Hypothalamus (tissue), 51 donors: ENCODE measurements at places on chromosomes 2 and 18.

GRCh38 chr2:184730288-184730687 is 132.0 kb downstream of the ZNF804A start:
- no peak for DNase-seq

GRCh38 chr2:55581874-55582547 is 35.4 kb downstream of the PPP4R3B start:
- DNase-seq = no peak

- DNase-seq = no peak
These were observed 359.3 kb downstream of the KIAA1328 start for GRCh38 chr18:37188016-37188791.

DNA sequence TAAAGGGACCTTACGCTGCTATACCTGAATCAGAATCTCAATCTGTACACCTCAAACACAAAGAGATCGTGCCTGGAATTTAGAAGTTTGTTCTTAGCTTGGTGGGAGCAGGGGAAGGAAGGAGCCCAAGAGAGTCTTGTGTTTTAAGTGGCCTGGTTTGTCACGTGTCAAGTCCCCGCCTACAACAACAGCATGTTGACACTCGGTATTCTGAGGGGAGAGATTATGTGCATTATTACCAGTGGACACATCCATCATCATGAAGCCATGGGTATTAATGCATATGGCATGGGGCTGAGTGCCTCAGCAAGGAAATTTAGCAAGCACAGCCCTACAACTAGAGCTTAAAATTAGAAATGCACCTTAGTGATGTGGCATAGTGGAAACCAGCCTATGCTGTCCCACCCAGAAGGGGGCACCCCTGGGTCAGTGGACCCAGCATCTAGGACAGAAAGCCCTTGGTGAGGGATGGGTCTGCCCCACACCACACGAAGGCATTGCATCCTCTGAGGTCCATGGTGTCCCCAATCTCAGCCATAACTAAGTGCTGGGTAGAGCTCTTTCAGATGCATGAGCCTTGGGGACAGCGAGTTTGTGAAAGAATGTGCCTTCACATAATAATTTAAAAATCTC is 138.7 kb downstream of the MGAT5 start:
- DNase-seq = no peak

DNA sequence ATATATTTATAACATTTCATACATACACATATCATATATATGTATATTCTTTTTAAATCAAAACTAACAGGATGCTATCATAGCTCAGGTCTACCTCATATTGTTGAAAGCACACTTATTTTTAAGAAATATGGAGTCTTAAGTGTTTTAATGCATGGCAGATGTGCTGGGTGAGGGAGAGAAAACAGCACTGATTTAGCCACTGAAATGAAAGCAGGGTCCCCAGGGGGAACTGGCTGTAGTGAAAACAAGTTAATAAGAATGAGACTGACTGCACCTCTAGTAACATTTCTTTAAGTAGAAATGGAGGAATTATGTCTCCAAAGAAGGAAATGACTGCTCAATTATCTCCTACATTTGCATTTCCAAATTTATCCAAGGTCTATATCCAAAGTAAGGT is 857.8 kb downstream of the DCDC2C start:
- DNase-seq = no peak

DNA sequence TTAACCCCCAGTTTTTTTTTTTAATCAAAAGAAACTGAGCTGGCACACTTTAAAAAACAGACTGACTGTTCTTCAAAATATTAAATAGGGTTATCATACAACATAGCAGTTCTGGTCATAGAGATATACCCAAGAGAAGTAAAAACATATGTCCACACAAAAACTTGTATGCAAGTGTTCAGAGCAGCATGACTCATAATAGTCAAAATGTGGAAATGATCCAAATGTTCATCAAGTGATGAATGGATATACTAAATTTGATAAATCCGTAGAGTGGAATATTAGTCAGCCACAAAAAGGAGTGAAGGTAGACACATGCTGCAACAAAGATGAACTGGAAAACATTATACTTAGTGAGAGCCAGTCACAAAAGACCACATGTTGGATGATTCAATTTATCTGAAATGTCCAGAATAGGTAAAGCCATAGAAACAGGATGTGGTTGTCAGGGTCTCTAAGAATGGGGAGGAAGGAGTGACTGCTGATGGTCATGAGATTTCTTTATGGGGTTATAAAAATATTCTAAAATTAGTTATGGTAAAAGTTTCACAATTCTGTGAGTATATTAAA is 5.1 kb downstream of the SMIM21 start:
- no peak for DNase-seq

- DNase-seq = no peak
These were observed 263.8 kb downstream of the HNMT start for GRCh38 chr2:138228101-138228500.

DNA sequence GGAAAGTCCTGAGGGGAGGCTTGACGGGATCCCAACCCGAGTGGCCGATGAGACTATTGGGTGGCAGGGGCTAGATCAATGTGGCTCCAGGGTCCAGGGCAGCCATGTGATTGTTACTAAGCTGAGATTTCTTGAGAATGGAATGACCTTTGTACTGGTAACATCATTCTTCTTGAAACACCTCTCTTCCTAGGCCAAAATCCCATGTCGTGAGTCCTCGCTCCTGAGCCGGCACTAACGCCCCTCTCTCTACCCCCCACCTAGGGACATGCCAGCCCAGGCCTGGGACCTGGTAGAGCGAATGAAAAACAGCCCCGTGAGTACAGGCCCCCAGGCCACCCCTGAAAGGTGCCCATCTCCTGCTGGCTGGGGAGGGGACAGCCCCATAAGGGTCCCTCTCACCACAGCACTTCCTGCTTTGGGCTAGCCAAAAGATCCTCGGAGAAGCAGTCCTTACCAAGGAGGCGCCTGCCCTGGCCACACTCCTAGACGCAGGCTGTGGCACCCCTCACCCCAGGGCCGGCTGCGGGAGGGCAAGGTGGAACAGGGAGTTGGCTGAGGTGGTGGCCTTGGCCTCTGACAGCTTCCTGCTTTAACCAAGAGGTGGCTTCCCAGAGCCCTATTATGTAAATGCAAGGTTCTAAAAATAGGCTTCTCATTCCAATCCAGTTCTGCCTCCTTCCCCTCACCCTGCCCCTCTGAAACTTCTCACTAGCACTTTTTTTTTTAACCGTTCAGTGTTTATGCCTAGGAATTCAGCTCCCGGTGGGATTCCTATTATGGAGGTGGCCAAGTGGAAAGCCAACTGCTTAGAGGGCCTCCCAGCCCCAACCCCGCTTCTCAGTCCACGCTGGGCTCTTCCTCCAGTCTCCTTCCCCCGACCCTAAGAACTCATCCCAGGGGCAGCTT is 126.6 kb upstream of the PPP1CB start:
- no peak for DNase-seq

GRCh38 chr2:180040146-180040925 is 33.2 kb upstream of the CWC22 start:
- DNase-seq = no peak

DNA sequence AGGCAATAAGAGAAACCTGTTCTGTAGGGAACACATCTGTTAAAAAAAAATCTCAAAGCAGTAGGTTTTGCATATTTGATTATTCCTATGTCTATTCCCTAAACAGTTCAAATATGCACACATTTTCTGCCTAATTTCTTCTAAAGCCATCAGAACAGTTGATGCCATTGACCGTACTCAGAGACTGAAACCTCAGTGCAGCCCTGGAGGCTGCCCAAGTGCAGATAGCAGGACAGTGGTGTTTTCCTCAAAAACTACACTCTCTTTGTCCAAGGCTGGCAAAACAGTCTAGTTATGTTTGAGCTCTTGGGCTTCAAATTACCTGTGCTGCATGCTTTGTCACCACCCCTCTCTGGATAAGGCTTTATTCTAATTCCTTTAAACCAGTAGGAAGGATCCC is 23.3 kb upstream of the NFE2L2 start:
- no peak for DNase-seq
